ENCODE measurements at places on chromosomes 5 and 9. TPM values are rescaled to one million over a fixed set of nuclear protein-coding genes. Genes with fewer than 3 reads are reported as not detected.

The IDNK gene
- 2.3 TPM for polyA plus RNA-seq

The ENTPD8 gene
- polyA plus RNA-seq = 0.07 TPM

The GPR150 gene
- 0.10 TPM for polyA plus RNA-seq

The PCDHAC1 gene
- not detected for polyA plus RNA-seq

The PTPA gene
- 149 TPM for polyA plus RNA-seq

The NPR3 gene
- polyA plus RNA-seq = 23.2 TPM

The OLFML2A gene
- 4.7 TPM for polyA plus RNA-seq

The ZNF483 gene
- polyA plus RNA-seq = 0.10 TPM

The DAB2IP gene
- polyA plus RNA-seq = 20.4 TPM

The TAF1L gene
- polyA plus RNA-seq = not detected

The MARCOL gene
- not detected for polyA plus RNA-seq

The CARTPT gene
- polyA plus RNA-seq = not detected

The SPINK1 gene
- polyA plus RNA-seq = not detected

The NR2F1 gene
- 175 TPM for polyA plus RNA-seq

The CEL gene
- 0.75 TPM for polyA plus RNA-seq

The AK8 gene
- 0.19 TPM for polyA plus RNA-seq

The PKD2L2 gene
- not detected for polyA plus RNA-seq

The FOXD4L3 gene
- not detected for polyA plus RNA-seq

The DRD1 gene
- 0.16 TPM for polyA plus RNA-seq

The C5orf52 gene
- polyA plus RNA-seq = not detected

The HRH2 gene
- not detected for polyA plus RNA-seq

The DMRT3 gene
- not detected for polyA plus RNA-seq

The KIF4B gene
- polyA plus RNA-seq = 0.03 TPM

The PRLR gene
- 0.24 TPM for polyA plus RNA-seq

The NIPAL4 gene
- 0.39 TPM for polyA plus RNA-seq

The SUSD3 gene
- 1.5 TPM for polyA plus RNA-seq

The FGD3 gene
- not detected for polyA plus RNA-seq

The ARL10 gene
- 6.0 TPM for polyA plus RNA-seq

The SPOCK1 gene
- polyA plus RNA-seq = 15.8 TPM

The LHX6 gene
- 0.05 TPM for polyA plus RNA-seq

The OSMR gene
- 48.7 TPM for polyA plus RNA-seq

The RLN1 gene
- not detected for polyA plus RNA-seq

The MRPS2 gene
- 142 TPM for polyA plus RNA-seq

The PCDHGA4 gene
- polyA plus RNA-seq = 3.5 TPM

The SH3RF2 gene
- polyA plus RNA-seq = 1.7 TPM

The CXCL14 gene
- polyA plus RNA-seq = not detected

The EMB gene
- polyA plus RNA-seq = 1.2 TPM

The GHR gene
- 0.36 TPM for polyA plus RNA-seq

The ACOT12 gene
- polyA plus RNA-seq = not detected

The C5orf58 gene
- not detected for polyA plus RNA-seq

The NOXA1 gene
- 0.16 TPM for polyA plus RNA-seq

The ANKRD31 gene
- polyA plus RNA-seq = not detected

The CAMK2A gene
- polyA plus RNA-seq = 0.19 TPM

The SEMA6A gene
- polyA plus RNA-seq = 0.50 TPM

The SPINK6 gene
- polyA plus RNA-seq = not detected

The SPAG8 gene
- 0.62 TPM for polyA plus RNA-seq

The SCAMP1 gene
- 13.5 TPM for polyA plus RNA-seq

The BARHL1 gene
- not detected for polyA plus RNA-seq

The GFI1B gene
- polyA plus RNA-seq = 0.02 TPM

The WDR38 gene
- polyA plus RNA-seq = not detected

The TLR4 gene
- not detected for polyA plus RNA-seq

The BAAT gene
- not detected for polyA plus RNA-seq

The TMEM174 gene
- polyA plus RNA-seq = not detected

The GRIN1 gene
- polyA plus RNA-seq = 0.09 TPM

The CDKN2A gene
- 143 TPM for polyA plus RNA-seq

The SLC25A48 gene
- polyA plus RNA-seq = not detected

The KCNIP1 gene
- polyA plus RNA-seq = not detected

The SLCO6A1 gene
- not detected for polyA plus RNA-seq
